PC-3 (cell line): ENCODE measurements at places on chromosomes 7 and 10. TPM values are rescaled to one million over a fixed set of nuclear protein-coding genes. Genes with fewer than 3 reads are reported as not detected.

PAPOLB gene
- 0.29 and 0.40 TPM in 2 replicates for total RNA-seq

DNA sequence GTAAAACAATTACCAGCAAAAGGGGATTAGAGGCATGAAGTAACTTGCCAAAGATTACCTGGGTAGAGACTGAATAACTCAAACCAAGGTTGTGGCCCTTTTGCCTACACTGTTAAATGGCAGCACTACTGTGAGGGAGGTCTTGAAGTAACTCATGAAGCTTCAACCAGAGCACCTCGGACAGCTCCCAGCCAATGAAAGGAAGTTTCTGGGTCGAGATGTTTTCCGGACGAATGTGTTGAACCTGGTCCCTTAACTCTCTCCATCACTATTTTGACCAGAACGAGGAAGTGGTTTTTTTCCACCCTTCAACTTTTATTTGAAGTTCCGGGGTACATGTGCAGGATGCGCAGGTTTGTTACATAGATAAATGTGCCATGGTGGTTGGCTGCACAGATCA, 133.6 kb upstream of the PRKCQ start:
- no peak for DNase-seq

EBLN1 gene
- not detected in 2 replicates for total RNA-seq

SVOPL gene
- total RNA-seq: not detected in 2 replicates

NOS3 gene
- 0.66 and 2.5 TPM in 2 replicates for total RNA-seq
